ENCODE measurements at places on chromosomes 5 and 9. TPM values are rescaled to one million over a fixed set of nuclear protein-coding genes. Genes with fewer than 3 reads are reported as not detected.

SPDL1 gene
- 5.6 TPM for total RNA-seq

IFNA21 gene
- not detected for total RNA-seq

- no peak for DNase-seq
These were observed 72.5 kb upstream of the MAP1B start for GRCh38 chr5:72034770-72035169.

STK32A gene
- total RNA-seq = 0.99 TPM

NR6A1 gene
- 4.6 TPM for total RNA-seq

DNA sequence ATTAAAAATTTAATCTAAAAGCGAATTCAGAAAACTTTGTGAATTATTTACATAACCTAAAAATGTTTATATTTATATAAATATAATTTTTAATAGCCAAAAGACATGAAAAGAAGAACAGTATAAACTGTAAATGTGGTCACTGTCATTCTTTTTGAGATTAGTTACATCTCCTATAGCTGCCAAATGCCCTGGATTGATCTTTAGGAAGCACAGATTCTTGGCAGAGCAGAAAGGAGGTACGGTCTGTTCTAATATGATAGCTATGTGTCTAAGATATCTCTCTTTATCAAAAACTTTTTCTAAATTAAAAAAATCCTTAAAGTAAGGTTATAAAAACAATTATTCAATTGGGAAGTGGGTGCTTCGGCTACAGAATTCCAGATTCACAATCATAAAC, 151.0 kb downstream of the LPAR1 start:
- DNase-seq = no peak

ZNF454 gene
- 0.69 TPM for total RNA-seq

GRCh38 chr9:16112116-16112515, 559.3 kb downstream of the CCDC171 start:
- DNase-seq = no peak

GRCh38 chr9:93826905-93827544, 128.1 kb downstream of the BARX1 start:
- no peak for DNase-seq

KLHL3 gene
- total RNA-seq = 1.6 TPM

DNA sequence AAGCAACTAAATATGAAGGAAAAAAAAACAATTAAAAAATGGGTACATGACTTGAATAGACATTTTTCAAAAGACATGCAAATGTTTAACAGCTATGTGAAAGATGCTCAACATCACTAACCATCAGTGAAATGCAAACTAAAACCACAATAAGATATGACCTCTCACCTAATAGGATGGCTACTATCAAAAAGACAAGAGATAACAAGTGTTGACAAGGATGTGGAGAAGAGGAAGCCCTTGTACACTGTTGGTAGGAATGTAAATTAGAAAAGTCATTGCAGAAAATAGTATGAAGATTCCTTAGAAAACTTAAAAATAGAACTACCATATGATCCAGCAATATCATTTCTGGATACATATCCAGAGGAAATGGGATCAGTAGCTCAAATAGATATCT, 324.7 kb upstream of the TLE4 start:
- DNase-seq = no peak

All from lower leg skin (tissue), 4 donors.